ENCODE measurements at places on chromosomes 7 and 10.

GRCh38 chr10:51002469-51002868, 71.8 kb upstream of the PRKG1 start:
- no peak for DNase-seq

DNA sequence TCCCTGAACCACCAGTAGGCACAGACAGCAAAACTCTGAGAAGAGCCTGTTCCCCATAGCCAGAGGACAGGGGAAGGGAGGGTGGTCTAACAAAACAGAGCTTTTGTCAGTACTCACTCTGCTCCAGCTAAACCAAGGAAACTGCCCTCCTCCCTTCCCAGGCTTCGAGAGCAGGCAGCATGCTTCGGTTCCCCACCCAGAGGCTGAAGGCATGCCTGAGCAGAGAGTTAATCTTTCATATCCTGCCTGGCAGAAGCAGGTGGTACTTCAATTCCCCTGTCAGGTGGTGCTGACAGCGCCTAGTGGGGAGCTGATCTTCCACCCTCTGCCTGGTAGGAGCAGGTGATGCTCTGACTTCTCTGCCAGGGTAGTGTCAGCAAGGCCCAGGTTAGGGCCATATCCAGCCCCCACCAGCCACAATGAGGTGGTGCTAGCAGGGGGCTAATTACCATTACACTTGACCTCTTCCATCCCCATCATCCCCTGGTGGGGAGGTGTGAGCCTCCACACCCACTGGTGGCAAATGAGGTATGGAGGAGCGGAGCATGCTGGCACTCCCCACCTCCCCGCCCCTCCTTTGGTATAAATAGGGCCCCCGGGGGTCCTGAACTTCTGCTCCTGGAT, 35.1 kb downstream of the SDK1 start:
- no peak for DNase-seq

GRCh38 chr7:55366461-55367070, 1.4 kb downstream of the LANCL2 start:
- DNase-seq = peak; percentile 41

DNA sequence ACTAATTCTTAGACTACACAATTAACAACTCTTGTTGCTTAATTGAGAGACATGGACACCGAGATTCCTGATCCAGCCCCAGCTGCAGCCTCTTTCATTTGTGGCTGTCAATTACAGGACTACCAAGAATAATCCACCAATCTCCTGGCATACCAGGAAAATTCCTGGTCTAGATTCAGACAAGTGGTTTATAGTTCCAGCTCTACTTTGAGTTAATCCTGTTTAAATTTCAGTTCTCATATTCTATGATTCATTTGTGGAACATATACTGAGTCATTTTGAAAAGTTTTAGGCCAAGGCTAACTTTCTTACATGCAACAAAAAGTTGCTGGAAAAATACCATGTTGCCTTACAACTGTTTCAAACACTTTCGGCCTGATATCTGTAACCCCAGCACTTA, 253.5 kb downstream of the MAGI2 start:
- DNase-seq = no peak

- DNase-seq = no peak
Measured at GRCh38 chr7:3294432-3295100, 6.5 kb upstream of the SDK1 start.

DNA sequence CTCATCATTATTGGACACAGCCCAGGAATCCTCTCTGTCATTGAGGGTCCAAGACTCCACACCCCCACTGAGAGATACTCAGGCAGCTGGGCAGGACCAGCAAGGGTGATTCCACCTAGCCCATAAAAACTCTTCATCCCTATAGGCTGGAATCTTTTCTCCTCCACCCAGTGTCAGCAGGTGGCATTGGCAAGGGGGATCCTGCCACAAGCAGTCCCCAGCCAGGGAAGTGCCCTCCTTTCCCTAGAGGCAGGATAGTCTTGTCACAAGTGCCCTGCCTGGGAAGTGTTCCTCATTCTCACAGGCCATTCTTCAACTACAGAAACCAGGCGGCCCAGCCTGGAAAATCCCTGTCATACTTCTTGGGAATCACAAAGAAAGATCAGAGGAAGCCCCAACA, 533.6 kb downstream of the GRID1 start:
- no peak for DNase-seq

DNA sequence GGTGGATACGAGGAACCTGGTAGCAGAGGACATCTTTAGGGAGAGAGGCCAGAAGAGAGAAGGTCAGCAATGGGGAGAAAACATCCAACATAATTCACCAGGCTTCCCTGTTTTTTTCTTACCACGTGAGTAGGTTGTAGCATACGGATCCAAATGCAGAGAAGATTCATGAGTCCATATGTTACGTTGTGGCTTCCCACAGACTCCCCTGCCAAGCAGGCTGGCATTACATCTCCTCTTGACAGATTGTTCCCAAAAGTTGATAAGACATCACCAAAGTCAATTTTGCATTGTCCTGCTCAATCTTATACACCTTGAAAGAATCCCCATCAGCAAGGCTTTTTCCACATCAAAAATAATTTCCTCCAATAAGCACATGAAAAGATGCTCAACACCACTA, 39.7 kb downstream of the DRGX start:
- no peak for DNase-seq

DNA sequence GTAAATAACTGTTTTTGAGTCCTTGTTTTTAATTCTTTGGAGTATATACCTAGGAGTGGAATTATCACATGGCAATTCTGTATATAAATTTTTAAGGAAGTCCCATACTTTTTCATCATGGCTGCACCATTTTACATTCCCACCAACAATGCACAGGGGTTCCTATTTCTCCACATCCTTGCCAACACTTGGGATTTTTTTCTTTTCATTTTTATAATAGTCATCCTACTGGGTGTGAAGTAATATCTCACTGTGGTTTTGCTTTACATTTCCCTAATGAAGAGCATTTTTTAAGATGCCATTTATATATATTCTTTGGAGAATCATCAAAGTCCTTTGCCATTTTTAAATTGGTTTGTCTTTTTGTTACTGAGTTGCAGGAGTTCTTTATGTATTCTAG, 89.7 kb downstream of the ARID5B start:
- DNase-seq = no peak

DNA sequence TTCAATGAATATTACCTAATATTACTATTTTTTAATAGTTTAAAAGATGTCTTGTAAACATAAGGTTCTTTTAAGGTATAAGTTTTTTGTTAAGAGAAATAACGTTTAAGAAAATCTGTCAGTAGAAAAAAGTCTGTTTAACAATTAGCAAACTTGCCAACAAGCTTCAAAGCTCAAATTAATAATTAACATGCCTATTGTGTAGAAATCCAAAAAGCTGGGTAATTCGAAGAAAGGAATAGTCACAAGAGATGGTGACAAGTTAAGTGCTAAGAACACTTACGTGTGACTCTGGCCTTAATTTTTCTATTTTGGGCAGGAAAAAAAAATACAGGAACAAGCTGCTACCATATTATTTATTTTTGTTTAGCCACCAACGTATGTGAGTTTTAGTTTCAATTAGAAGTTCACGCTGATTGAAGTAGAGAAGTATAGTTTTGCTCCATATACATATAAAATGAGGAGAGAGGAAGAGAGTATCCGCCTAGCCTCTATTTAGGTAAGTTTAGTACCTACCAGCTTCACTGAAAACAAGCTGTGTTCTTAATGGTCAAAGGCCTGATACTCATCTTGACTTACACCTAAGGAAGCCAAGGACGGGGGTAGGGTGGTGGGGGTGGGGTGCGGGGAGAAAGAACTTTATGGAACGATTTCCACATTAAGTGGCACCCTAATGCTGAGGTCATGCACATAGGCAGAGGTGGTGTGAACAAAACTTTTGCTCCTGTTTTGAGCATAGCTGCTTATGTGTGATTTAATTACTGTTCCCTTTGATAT, 43.4 kb upstream of the AGBL3 start:
- DNase-seq = no peak

DNA sequence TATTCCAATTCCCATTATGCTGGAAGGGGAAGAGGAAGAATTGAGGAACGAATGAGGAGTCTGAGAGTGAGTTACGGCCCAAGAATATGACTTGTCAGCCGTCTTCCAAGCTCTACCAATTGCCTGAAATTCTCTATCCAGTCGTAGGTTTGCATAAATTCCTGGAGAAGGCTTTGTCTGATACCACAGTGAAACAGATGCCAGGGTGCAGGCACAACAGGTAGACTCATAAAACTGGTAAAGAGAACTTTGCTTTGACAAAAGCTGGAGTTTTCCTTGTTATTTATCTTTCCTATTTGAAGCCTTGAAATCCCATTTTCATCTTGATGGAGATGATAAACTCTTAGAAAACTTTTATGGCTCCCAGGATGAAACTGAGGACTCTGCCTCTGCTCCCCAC, 251.2 kb downstream of the KCNMA1 start:
- DNase-seq = no peak

DNA sequence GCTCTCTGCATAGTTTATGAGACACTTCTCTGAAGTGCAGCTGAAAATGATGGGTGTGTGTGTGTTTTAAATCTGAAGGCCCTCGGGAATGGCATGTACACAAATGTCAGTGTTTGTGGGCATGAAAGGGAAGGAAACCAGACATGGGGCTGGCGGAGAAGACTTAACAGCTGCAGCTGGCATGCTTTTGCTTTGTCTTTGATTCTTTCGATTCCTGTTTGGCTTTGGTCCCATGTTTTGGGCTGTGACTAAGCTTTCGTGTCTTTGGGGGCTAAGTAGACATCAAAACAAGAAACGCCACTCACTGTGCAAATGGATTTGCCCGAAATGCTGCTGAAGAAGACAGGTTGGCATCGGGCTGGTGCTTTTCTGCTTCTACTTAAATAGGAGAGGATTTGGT, 179.3 kb downstream of the PFKFB3 start:
- no peak for DNase-seq

GRCh38 chr7:156652886-156653568, 12.5 kb downstream of the RNF32 start:
- DNase-seq = no peak

DNA sequence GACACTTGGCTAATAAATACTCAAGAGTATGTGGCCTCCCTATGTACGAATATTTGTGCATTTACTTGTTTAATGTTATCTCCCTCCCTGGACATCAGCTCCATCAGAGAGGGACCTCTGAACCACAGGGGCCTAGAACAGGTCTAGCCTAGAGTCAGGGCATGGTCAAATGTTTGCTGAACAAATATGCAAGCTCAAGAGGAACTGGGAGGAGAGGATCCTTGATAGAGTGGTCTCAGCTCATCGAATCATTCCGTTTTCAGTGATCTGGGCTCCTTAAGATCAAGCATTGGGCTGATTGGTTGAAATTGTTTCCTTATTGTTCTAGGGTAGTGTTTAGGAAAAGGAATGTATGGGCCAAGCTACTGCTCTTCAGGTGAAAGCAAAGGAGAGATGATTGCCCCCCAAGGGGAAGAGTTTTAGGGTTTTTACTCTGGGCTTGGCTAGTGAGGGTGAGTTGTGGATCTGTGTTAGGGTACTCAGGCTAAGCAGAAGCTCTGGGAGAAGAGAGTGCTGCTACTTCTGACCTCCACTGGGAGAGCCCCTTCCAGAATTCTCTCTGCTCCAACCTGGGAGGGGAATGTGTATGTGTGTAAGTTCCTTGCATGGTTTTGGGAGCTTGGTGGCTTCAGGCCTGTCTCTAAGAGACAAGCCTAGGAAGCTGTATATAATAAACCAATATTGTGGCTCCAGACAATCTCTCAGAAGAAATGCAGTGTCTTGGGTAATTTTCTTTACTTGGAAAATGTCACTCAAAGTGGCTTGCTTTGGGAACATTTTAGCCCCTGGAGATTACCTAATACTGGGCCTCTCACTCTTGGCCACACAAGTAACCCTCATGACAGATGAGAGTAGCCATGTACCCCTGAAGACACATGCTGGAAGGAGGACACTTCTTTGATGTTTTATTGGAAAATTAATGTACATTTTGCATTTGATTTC, 110.0 kb downstream of the EMX2 start:
- no peak for DNase-seq

GRCh38 chr7:6623589-6624245, 8.3 kb downstream of the ZNF853 start:
- no peak for DNase-seq

- no peak for DNase-seq
Measured at GRCh38 chr7:19117091-19117869, at the start of gene TWIST1. TWIST1 (minus strand) TSS chr7:19117636; CDS start chr7:19117321, 315 bp downstream.

DNA sequence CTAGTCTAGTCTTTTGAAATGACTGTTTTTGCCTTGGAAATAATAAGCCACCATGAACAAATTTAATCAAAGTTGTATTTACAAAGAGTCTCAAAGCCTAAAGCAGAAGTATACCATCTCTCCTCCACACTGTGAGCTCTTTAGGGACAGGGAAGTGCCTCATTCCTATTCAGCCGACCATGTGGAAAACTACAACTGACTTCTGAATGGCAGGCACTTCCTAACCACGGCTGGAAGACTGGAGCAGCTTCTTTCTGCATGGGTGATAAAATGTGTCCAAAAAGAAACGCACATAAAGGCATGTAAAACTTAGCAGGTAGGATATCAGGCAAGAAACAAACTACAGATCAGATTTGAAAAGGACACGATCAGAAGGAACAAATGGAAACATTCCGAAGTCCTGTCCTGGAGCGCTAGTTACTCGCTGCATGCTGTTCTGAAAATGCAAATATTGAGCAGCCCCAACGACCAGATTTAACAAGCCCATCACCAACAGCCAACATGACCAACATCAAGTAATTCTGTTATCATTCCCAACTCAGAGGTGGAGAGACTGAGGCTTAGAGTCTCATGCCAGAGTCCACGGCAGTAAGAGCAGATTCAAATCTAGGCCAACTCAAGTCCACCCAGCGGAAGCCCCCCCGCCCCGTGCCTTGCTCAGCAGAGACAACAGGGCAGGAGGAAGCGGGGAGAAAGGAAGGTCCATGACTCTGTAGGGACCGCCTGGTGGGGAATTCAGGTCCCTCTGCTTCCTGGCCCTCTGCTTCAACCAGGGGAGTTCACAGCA, 26.5 kb downstream of the CTBP2 start:
- no peak for DNase-seq

- DNase-seq = peak; percentile 85
Measured at GRCh38 chr7:30445770-30446169, 32.8 kb downstream of the NOD1 start.

DNA sequence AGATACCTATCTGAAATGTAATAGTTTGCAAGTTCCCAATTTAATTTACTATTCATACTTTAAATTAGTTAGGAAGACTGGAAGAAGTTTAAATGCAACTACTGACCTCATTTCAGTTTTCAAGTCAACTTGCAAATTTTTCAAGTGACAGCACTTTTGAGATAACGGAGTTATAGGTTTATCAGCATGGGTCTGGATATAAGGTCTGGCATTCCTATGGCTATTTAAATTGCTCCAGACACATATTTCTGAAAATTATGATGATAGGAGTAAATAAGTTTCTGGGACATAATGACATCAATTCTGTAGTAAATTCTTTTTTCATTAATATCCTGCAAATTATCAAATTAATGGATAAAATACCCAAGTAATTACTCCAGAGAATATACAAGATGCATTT, 251.9 kb downstream of the PRKG1 start:
- DNase-seq = no peak

Measured in GF-D8 (cell line).